ENCODE measurements at places on chromosomes 7 and 10. TPM values are rescaled to one million over a fixed set of nuclear protein-coding genes. Genes with fewer than 3 reads are reported as not detected.

The FRMD4A gene
- 33.3 TPM for total RNA-seq

The RAB19 gene
- 0.49 TPM for total RNA-seq

The NRCAM gene
- total RNA-seq: 7.9 TPM

The PDIA4 gene
- total RNA-seq: 72.3 TPM

The HTR5A gene
- total RNA-seq: not detected

The NDUFB8 gene
- total RNA-seq: 111 TPM

The SMKR1 gene
- 0.20 TPM for total RNA-seq

The MSMB gene
- 4.8 TPM for total RNA-seq

The ANK3 gene
- total RNA-seq: 78.0 TPM

The NUDT13 gene
- total RNA-seq: 0.59 TPM
